ENCODE measurements at places on chromosomes 7 and 10.

DNA sequence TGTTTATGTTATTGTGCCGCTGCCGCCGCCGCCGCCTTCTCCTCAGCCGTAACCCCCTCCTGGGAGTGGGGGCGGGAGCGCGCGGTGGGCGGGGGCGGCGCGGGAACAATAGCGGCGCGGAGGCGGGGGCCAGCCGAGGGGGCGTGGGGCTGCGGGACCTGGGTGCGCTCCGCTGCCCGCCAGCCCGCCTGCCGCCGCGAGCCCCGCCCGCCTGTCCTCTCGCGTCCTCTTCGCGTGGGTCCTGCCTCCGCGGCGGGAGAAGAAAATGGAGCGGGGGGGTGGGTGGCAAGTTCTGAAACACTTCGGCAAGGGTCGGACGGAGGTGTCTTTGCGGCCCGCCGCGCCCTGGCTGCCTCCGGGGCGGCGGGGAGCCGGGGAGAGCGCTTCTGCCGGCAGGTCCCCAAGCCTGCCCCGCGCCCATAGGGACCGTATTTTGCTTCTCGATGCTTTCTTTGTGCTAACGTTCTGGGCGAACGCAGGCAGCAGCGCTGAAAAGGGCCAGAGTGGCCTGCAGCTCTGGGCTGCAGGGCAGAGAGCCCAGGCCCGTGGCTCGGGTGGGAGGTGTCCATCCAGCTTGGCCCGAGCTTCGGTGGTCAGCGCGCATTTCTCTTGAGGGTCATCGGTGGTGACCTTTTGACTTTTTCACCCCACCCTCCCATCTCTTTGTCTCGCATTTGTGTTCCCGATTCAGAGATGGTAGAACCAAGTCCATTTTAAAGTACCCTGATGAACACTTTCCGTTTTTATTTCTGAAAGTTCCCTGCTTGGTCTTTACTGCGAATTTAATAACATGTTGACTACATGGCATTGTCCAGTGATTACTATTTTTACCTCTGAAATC is 613 bp downstream of the MAPK8 start:
- peak; percentile 6 for DNase-seq

DNA sequence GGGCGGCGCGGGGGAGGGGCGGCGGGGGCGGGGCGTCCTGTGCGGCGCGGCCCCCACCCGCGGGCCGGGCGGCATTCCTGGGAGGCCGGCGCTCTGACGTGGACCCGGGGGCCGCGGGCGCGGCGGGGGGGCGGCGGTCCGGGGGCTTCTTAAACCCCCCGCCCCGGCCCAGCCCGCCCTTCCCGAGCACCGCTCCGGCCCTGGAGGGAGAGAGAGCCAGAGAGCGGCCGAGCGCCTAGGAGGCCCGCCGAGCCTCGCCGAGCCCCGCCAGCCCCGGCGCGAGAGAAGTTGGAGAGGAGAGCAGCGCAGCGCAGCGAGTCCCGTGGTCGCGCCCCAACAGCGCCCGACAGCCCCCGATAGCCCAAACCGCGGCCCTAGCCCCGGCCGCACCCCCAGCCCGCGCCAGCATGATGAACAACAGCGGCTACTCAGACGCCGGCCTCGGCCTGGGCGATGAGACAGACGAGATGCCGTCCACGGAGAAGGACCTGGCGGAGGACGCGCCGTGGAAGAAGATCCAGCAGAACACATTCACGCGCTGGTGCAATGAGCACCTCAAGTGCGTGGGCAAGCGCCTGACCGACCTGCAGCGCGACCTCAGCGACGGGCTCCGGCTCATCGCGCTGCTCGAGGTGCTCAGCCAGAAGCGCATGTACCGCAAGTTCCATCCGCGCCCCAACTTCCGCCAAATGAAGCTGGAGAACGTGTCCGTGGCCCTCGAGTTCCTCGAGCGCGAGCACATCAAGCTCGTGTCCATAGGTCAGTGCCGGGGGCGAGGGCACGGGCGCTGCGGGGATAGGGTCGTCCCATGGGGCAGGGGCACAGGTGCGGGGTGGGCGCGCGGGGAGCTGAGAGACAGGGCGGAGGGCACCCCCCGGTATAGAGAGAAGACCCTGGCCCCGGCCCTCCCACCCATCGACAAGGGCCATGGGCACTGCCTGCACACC is at the start of gene FLNC:
Gene FLNC (plus strand): TSS at position 176 of the 947 bp plus-strand sequence. CDS start 232 bp downstream, at position 408.
- no peak for DNase-seq

- DNase-seq, result no peak
Measured at GRCh38 chr10:14311206-14311957, 19.3 kb downstream of the FRMD4A start.

- no peak for DNase-seq
Measured at GRCh38 chr10:24553051-24553612, 170.6 kb downstream of the ARHGAP21 start.
